Occipital lobe (tissue), 3 donors: ENCODE measurements at places on chromosomes 3 and 15. TPM values are rescaled to one million over a fixed set of nuclear protein-coding genes. Genes with fewer than 3 reads are reported as not detected.

KBTBD8 gene
- total RNA-seq = 26.8 TPM

SLC9A9 gene
- total RNA-seq = 7.3 TPM

AP3B2 gene
- 52.9 TPM for total RNA-seq

IL17RD gene
- 38.1 TPM for total RNA-seq

MASP1 gene
- 17.2 TPM for total RNA-seq

TRAIP gene
- total RNA-seq = 2.2 TPM

PSTPIP1 gene
- total RNA-seq = 0.62 TPM

SEMA6D gene
- 49.8 TPM for total RNA-seq

CLDN1 gene
- 1.6 TPM for total RNA-seq

LINGO1 gene
- 45.7 TPM for total RNA-seq

SLC2A2 gene
- not detected for total RNA-seq

COL6A5 gene
- total RNA-seq = under 0.01 TPM

SCG3 gene
- total RNA-seq = 30.6 TPM

ZNF662 gene
- total RNA-seq = 20.4 TPM

RAB6B gene
- 52.6 TPM for total RNA-seq

TBC1D23 gene
- 73.5 TPM for total RNA-seq

GOLGA8S gene
- total RNA-seq = not detected

SPINK8 gene
- total RNA-seq = not detected

LDHAL6B gene
- not detected for total RNA-seq

ARGFX gene
- total RNA-seq = not detected

KLF15 gene
- total RNA-seq = 2.8 TPM

FEZF2 gene
- total RNA-seq = 15.0 TPM

CSPG4 gene
- total RNA-seq = 5.5 TPM

PLXND1 gene
- total RNA-seq = 14.3 TPM

ACKR2 gene
- total RNA-seq = 0.16 TPM

KY gene
- 0.62 TPM for total RNA-seq

TIMP4 gene
- 2.5 TPM for total RNA-seq

MRAS gene
- 53.3 TPM for total RNA-seq

FBXW12 gene
- total RNA-seq = 2.5 TPM
